ENCODE measurements at places on chromosomes 5 and 9.

GRCh38 chr9:16100537-16101091 is 547.8 kb downstream of the CCDC171 start:
- DNase-seq, result no peak

GRCh38 chr9:111162026-111162425 is 123.8 kb upstream of the LPAR1 start:
- DNase-seq, result no peak

- DNase-seq, result no peak
These were observed 1.3 kb downstream of the MAN2A1 start for GRCh38 chr5:109690975-109691574.

- no peak for DNase-seq
These were observed 10.8 kb downstream of the SDHA start for GRCh38 chr5:228886-229285.

DNA sequence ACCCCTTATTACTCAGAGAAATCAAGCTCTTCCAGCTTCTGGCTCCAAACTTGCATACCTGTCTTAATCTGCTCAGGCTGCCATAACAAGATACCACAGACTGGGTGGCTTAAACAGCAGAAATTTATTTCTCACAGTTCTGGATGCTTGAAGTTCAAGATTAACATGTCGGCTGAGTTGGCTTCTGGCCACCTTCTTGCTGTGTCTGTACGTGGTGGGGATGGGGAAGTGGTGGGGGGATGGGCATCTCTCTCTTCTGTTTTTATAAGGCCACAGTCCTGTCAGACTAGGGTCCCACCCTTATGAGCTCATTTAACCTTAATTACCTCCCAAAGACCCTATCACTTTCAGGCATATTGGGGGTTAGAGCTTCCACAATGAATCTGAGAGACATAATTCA is 140.5 kb downstream of the SV2C start:
- no peak for DNase-seq

DNA sequence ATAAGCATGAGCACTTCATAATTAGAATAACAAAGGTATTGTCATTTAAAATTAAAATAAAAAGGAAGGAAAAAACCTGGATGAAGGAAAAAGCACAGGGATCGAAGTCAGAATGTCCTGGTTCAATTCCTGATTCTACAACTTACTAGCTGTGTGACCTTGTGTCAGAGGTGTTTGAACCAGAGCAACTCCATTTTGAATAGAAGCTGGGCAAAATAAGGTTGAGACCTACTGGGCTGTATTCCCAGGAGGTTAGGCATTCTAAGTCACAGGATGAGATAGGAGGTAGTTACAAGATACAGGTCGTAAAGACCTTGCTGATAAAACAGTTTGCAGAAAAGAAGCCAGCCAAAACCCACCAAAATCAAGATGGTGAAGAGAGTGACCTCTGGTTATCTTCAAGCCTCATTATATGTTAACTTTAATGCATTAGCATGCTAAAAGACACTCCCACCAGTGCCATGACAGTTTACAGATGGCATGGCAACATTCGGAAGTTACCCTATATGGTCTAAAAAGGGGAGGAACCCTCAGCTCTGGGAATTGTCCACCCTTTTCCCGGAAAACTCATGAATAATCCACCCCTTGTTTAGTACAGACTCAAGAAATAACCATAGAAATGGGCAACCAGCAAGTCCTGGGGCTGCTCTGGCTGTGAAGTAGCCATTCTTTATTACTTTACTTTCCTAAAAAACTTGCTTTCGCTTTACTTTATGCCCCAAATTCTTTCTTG is 412.7 kb downstream of the PIK3R1 start:
- no peak for DNase-seq

- no peak for DNase-seq
These were observed 19.9 kb downstream of the TNFSF8 start for GRCh38 chr9:114910541-114910940.
